Activated T-cell treated with anti-CD3 and anti-CD28 coated beads, Interleukin-2, amount 50 U/mL, for 48 hours (primary cell): ENCODE measurements at places on chromosomes 16 and 17.

- DNase-seq = no peak
Observed at GRCh38 chr16:84947996-84948850, 63.1 kb downstream of the ZDHHC7 start.

- no peak for DNase-seq
Observed at GRCh38 chr17:80923211-80924110, 68.2 kb upstream of the CHMP6 start.

GRCh38 chr17:64186171-64187092, 56.5 kb upstream of the ERN1 start:
- DNase-seq = no peak

GRCh38 chr17:8116776-8117175, 1.5 kb downstream of the ALOXE3 start:
- DNase-seq = no peak

DNA sequence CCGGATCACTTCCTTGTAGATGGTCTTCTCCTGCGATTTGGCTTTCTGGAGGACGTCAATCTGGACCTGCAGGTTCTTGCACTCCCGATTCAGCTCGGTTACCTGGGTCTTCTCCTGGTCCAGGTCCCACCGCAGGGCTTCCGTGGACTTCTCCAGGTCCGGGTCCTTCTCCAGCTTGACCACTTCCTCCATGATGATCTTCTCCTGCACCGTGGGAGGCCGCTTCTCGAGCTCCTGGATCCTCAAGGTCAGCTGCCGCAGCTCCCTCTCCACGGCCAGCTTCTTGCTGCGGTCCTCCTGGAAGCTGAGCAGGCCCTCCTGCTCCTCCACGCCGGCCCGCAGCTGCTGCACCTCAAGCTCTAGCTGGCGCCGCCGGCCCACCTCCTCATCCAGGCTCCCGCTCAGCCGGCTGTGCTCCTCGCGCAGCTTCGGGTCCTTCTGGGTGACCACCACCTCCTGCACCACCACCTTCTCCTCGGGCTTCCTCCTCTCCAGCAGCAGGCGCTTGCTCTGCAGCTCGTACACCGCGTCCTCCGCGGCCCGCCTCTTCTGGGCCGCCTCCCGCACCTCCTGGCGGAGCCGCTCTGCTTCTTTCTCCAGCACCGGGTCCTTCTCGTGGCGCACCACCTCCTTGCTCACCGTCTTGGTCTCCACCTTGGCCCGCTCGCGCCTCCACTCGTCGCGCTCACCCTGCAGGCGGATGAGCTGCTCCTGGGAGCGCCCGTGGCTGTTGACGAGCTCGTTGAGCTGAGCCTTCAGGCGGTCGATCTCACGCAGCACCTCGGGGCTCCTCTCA, 8.2 kb downstream of the CDK3 start:
- no peak for DNase-seq

DNA sequence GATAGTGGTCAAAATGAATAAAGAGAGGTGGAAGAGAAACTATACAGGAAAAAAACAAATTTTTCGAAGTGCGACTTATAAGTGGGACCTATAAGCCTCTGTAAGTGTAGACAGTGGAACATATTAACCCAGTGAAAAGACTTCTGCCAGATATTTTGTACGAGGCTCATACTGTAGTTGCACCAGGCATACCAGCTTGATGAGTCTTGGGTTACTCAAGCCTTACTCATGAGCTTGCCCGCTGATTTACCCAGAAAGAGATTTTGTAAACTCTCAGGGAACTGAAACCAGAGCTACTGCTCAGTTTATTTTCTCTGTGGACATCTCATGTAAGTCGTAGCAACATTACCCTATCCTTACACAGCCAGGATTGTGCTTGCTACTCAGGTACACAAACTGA, 708.0 kb upstream of the SOX9 start:
- DNase-seq = no peak

DNA sequence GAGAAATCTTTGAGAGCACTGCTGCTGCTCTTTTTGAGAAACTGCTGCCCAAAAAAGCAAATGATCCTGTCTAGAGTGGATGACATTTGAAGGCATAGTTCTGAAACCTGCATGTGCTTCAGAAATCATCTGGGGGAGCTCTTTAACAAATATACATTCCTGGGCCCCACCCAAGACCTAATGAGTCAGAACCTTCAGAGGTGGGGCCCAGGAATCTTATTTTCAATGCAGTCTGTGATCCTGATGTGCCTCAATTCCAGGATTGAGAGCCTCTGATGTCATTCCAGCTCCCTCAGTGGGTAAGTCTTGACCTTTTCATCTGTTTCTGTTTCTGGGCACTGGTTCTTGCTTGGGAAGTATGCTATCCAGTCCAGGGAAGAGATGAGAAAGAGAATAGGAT, 42.3 kb downstream of the HNF1B start:
- no peak for DNase-seq
